ENCODE measurements at places on chromosomes 2 and 18.

GRCh38 chr2:109255654-109256053, 126.6 kb downstream of the SH3RF3 start:
- no peak for DNase-seq

DNA sequence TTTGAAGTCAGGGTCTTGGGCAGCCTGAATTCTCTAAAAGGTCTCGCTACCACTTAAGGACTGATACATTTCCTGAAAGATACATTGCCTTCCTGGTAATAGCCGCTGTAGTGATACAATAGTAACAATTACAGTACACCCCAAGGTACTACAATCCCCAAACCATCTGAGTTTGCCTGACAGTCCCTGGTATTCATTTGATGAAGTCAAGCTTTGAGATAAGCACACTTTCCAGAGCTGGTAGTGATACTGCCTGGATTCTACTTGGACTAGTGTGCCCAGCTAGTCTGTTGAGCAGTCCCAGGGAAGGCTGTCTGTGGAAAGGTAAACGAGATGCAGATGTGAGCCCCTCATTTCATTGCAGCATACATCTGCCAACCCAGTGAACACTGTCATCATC, 24.4 kb upstream of the ITGB6 start:
- DNase-seq = no peak

DNA sequence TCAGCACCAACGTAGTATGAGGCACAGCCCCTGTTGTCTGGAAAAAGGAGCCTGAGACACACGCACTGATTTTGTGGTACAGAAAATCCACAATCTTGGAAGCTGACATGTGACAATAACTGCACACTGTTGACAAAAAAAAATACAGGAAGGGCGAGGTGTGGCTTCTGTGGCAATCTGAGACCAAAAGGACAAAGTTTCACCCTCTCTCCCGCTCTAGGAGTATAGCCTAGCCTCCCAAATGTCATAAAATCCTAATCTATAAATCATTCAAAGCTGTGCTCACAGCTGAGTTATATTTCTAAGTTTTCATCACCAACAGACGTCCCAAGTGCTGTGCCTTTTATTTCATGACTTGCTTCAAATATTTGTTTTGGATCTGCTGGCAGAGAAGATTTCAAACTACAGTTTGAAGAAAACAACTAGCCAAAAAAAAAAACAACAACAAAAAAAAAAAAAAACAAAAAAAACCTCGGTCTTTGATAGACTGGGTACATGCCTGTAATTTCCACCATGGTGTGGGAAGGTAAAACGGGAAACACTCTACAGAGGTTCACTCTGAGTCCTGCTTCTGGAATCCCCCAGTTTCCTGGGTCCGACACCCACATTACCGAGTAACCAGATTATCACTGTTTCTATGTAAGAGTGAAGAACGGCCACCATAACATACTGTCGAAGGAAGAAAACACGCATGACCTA, 61.0 kb downstream of the C2orf76 start:
- DNase-seq = no peak

- no peak for DNase-seq
Observed at GRCh38 chr18:24754583-24755253, 294.3 kb downstream of the HRH4 start.

GRCh38 chr2:3638456-3638810, 19.6 kb upstream of the ALLC start:
- DNase-seq = peak; percentile 4

DNA sequence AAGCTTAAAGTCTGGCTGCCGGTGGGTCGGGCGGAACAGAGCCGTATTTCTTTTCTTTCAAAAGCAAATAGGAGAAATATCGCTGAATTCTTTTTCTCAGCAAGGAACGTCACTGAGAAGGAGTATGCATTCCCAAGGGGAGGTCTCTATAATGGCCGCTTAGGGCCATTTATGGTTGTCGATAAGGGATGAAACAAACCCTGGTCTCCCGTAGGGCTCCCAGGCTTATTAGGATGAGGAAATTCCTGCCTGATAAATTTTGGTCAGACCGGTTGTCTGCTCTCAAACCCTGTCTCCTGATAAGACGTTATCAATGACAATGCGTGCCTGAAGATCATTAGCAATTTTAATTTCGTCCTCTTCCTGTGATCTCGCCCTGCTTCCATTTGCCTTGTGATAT, 227.7 kb upstream of the ZEB2 start:
- no peak for DNase-seq

DNA sequence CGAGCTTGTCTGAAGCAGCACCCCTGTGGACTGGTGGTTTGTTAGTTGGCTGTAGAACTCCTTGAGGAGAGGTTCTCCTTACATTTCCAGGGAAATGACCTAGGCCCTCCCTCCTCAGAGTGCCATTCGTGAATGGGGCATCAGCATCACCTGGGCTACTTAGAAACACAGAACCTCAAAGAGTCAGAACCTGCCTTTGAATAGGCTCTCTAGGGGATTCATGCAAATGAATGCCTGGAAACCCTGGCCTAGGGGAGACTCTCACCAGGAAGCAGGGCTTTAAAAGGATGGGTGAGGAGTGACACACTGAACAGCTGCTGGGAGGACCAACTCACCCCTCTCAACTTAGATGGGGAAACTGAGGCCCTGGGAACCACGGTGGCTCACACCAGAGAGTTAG, 2.1 kb upstream of the MOCOS start:
- DNase-seq = no peak
